ENCODE measurements at places on chromosomes 4 and X.

DNA sequence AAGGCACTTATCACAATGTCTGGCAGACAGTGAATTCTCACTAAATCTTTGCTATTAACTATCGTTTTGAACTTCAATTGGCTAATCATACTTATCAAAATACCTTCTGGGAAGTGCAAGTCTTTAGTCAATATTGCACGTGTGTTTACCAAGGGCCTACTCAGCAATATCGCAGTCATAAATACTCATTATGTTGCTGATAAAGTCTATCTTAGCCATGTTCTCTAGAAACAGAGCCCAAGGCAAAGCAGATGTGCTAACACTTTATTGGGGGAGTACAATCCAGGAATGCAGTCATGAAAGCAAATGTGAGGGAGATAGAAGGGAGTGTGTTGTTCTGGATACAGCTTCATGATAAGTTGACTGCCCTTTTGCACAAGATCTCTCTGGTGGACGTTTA, 90.5 kb downstream of the FBXO8 start:
- no peak for DNase-seq

- DNase-seq, result no peak
Measured at GRCh38 chr4:163245044-163245728, 78.5 kb upstream of the NAF1 start.

DNA sequence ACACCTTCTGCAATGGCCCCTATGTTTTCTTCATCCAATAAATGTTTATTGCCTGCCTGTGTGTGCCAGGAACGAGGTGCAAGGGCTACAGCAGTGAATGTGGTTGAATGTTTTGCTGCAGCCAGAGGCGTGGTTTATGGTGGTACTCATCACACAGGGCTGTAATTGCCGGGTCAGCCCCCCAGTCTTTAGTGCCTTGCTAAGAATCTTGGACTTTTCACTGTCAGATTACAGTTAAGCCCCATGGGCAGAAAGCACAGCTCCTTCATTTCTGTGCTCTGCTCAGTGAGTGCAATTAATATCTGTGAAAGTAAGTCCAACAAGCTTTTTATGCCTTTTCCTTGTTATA, 67.8 kb downstream of the TAPT1 start:
- no peak for DNase-seq

DNA sequence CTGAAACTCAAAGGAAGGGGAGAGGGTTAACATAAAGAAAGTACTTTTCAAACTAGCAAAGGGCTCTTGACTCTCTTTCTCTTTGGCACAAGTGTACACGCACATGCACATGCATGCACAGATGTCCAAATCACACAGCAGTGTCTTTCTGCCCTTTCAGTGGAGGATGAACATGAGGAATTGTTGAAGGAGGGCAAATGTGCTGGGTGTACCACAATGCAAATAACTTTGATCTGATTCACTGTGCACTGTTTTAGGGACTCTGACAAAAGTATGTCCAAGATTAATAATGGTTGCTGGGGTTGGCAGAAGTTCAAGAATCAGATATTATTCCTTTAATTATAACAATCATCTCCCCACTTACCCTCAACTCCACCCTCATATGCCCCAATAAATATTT, 93.8 kb downstream of the GPC4 start:
- DNase-seq, result no peak

- no peak for DNase-seq
Measured at GRCh38 chrX:19094654-19095053, 27.6 kb downstream of the ADGRG2 start.

GRCh38 chrX:95945528-95945927, 739.1 kb upstream of the DIAPH2 start:
- no peak for DNase-seq

DNA sequence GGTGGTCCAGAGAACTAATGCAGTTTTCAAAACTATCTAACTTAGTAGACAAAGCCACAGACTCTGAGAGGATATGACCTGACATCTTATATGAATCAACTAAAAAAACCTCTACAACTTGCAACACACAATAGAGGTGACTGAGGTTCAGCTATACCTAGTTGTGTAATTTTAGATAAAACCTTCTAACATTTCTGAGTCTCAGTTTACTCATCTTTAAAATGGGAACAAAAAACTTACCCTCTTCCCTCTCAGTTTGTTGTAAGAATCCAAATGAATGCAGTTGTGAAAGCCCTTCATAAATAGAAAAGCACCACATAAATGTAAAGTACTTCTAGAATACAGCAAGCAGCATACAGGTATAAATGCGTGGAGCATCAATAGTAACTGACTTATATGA, 5.9 kb downstream of the SH3D19 start:
- DNase-seq, result no peak

DNA sequence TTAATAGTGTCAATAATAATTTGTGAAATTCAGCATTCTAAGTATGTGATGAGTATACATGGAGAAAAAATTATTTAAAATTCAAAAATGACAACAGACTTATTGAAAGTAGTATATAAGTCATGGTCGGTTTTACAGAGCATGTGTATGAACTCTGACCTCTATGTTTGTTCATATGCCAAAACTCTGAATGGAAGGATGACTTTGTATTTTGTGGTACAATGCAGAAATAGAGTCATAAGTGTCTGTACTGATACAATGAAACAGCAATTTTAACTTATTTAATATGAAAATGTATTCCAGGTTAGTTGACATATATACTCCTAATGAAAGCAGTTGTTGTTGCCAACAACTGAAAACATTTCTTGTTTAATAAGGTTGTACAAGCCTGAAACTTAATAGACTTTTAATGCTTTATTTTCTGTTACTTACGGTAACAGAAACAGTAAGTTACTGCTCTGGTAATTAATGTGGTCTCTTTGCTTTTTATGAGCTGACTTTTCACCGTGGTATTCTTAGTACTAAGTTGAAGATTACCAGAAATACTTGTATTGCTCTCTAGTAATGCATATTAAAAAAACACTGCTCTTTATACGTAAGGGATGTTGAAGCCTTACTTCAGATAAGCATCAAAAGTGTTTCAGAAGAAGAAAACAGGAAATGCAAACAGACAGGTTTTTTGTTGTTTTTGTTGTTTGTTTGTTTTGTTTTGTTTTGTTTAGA, 1.9 kb downstream of the UBE2K start:
- DNase-seq, result no peak

DNA sequence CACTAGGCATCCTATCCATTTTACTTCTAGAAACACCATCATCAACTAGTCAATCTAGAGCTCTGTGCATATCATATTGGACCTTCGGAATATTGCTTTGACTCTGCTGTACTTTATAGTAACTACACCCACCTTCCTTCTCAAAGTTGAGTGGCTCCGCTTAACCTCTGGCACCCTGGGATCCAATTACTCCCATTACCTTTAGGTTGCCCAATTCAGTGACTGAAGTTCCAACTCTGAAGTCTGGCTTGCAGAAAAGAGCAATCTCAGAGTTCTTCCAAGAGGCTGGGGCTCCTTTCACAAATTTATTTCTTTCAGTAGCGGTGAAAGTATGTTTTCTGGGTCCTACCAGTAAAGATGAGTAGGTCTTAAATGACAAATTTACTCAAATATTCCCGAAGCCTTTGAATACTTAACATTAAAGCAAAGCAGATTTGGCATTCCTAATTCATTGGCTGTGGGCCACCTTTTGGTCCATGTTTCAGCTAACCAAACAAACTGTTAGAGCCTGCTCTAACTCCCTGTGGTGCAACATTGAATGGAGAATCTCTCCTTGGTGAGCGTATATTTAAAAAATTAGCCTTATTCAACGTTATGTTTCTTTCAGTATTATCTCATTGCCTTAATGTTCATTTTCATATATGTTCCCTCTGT, 1215.8 kb downstream of the RAPGEF2 start:
- DNase-seq, result no peak

GRCh38 chrX:69133921-69134542, 31.2 kb downstream of the PJA1 start:
- DNase-seq, result peak; percentile 61

- DNase-seq, result no peak
Measured at GRCh38 chrX:16096141-16096540, 27.2 kb upstream of the GRPR start.

DNA sequence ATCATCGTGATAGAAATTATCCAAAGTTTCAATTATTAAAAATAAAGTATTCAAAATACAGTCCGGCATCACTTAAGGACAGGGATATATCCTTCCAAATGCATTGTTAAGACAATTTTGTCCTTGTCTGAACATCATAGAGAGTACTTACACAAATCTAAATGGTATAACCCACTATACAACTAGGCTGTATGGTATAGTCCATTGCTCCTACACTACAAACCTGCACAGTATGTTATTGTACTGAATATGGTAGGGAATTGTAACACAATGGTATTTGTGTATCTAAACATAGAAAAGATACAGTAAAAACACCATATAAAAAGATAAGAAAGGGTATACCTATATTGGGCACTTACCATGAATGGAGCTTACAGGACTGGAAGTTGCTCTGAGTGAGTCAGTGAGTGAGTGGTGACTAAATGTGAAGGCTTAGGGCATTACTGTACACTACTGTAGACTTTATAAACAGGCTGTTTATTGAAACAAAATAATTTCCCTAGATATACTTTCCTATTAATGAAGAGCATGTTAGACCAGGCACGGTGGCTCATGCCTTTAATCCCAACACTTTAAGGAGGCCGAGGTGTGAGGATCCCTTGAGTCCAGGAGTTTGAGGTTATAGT, 44.8 kb upstream of the PTPN13 start:
- DNase-seq, result no peak

- DNase-seq, result no peak
Measured at GRCh38 chr4:119068529-119068962, 67.1 kb upstream of the MYOZ2 start.

GRCh38 chr4:151882072-151882803, 121.4 kb upstream of the GATB start:
- DNase-seq, result no peak

GRCh38 chr4:148141501-148141900, 300.7 kb downstream of the NR3C2 start:
- no peak for DNase-seq

DNA sequence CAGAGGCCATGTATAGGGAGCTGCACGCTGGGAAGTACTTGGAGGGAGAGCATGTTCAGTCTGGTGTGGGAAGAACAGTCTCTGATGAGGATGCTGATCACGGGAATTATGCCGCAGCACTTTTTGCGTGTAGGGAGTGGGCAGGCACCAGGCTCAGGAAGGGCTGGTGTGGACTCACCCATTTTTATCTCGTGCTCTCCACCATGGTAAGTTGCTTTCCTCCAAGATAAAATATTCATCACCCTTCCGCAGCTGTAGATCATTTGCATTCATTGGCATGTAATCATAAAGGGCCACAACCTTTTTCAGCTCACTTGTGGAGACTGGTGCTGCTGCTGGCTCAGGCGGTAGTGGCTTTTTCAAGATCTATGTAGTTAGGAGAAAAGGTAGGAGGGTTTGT, 11.8 kb upstream of the TIMM8A start:
- DNase-seq, result no peak

GRCh38 chr4:53592122-53592521, 836 bp upstream of the LNX1 start:
- no peak for DNase-seq

- DNase-seq, result no peak
Measured at GRCh38 chr4:87299898-87300297, 22.8 kb downstream of the HSD17B13 start.

- DNase-seq, result no peak
Measured at GRCh38 chr4:25879991-25880651, 17.3 kb upstream of the SEL1L3 start.

DNA sequence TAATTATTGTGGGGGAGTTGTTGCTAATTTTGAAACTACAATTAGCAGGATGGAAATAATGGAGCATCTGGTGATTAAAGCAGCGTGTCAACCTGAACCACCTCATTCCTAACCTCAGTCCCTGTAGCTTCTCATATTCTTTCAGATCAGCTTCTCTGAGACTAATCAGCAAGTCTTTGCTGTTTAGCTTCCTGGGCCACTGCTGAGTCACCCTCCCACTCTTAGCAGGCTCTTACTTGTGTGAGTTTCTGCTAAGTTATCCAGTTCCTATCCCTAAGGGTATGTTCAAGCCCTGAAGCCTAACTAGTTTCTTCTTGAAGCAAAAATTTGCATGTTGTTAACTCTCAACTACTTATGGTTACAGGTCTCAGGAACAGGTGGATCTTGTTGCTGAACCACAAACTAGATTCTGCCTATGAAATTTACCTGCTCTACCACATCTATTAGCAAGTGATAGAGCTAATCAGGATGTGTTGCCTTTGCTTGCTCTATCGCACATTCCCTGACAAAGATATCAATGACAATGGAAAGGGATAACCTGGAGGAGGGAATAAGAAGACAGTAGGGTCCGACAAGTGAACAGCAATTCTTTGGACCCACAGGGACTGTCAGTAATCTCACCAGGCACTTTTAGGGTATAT, 134.2 kb downstream of the EIF4E start:
- DNase-seq, result peak; percentile 15

DNA sequence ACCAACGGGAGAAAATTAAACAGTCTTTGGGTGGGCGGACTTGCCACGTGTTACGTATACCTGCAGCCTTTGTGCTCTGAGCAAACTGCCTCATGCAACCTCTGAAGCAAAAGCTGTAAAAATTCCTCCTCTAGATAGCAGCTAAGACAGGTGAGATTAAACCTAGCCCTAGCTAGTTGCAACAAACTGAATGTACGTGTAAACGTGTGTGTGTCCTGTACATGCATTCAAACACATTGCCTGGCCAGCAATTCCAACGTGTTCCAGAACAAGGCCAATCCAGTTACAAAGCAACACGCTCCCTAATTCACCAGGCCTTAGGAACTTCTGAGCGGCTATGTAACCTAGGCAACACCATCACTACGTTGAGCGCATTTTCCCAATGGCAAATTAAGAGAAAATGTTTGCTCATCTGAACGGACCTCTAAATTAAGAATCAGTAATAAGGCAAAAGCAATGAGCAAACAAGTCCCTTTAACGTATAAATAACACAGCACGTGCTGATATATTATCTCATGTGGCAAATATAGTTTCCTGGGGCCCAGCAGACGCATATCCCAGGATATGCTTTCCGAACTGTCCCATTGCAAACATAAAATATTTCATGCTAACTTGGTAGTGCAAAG, 792 bp downstream of the PPID start:
- no peak for DNase-seq

- no peak for DNase-seq
Measured at GRCh38 chrX:9352243-9352642, 112.6 kb upstream of the TBL1X start.

- DNase-seq, result peak; percentile 52
Measured at GRCh38 chr4:143402776-143403552, 66.3 kb downstream of the GAB1 start.

DNA sequence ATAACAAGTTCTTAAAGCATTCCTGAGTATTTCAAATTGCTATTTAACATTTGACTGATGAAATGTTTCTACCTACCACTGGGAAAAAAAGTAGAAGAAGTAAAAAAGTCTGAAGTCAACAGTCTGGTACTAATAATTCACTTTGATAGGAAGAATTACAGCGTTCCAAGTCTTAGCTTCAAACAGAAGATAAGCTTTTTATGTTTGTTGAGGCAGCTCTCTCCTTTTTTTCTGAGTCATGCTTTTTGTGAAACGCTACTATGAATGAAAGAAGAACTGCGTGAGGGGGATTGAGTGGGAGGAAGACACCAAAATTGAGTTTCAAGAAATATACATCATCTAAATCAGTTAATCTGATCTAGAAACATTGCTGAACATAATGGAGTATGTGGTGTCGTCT, 13.0 kb upstream of the KDR start:
- DNase-seq, result no peak
